Activated CD8-positive, alpha-beta T cell treated with anti-CD3 and anti-CD28 coated beads, Interleukin-2, amount 10 ng/mL, durations not matched to agents 7 days and 5 days (primary cell): ENCODE measurements at places on chromosomes 3 and 15. TPM values are rescaled to one million over a fixed set of nuclear protein-coding genes. Genes with fewer than 3 reads are reported as not detected.

Gene GOLGA6L7
- total RNA-seq: not detected

Gene CCR2
- total RNA-seq: 70.9 TPM

Gene REC114
- not detected for total RNA-seq

Gene HEMK1
- total RNA-seq: 83.3 TPM

- DNase-seq: no peak
These were observed 157.8 kb upstream of the ROPN1 start for GRCh38 chr3:124149771-124150170.

DNA sequence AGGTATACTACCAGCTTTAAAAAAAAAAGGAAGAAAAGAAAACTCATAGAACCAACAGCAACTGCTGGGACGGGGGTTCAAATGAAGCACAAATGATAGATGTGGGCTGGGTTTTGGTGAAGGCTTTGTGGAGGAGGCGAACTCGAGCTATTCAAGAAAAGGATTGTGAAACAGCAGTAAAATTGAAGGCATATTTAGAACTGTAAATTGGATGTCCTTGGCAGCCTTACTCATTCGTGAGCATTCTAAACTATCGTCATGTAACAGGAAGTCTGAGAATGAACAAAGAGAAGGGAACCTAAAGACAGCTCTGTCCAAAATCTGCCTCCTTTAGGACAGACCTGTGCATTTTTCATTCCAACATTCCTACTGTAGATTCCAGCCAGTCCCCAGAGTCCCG lies 97.8 kb downstream of the LARS2 start:
- no peak for DNase-seq

- DNase-seq: peak; percentile 48
These were observed 79.8 kb upstream of the NR2E3 start for GRCh38 chr15:71730277-71731144.

- no peak for DNase-seq
These were observed 75.6 kb upstream of the ICE2 start for GRCh38 chr15:60554494-60554893.

- no peak for DNase-seq
These were observed 57.4 kb upstream of the ULK4 start for GRCh38 chr3:42019144-42019952.

DNA sequence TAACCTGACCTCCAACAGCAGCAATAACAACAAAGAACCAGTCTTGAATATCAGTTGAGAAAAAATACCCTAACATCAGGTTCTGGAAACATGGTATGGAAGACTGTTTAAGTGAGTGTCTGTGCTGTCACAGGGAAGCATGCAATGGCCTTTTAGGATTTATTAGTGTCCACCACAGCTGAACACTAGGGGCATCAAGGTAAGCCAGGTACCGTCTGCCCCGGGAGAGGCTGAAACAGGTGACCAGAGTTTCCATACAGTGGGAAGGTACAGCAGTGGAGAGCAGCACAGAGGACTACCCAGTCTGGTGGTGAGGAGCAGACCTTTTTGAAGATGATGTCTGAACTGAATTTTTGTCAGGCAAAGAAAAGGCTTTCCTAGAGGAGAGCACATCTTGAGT lies 18.4 kb downstream of the ZDHHC23 start:
- DNase-seq: no peak

DNA sequence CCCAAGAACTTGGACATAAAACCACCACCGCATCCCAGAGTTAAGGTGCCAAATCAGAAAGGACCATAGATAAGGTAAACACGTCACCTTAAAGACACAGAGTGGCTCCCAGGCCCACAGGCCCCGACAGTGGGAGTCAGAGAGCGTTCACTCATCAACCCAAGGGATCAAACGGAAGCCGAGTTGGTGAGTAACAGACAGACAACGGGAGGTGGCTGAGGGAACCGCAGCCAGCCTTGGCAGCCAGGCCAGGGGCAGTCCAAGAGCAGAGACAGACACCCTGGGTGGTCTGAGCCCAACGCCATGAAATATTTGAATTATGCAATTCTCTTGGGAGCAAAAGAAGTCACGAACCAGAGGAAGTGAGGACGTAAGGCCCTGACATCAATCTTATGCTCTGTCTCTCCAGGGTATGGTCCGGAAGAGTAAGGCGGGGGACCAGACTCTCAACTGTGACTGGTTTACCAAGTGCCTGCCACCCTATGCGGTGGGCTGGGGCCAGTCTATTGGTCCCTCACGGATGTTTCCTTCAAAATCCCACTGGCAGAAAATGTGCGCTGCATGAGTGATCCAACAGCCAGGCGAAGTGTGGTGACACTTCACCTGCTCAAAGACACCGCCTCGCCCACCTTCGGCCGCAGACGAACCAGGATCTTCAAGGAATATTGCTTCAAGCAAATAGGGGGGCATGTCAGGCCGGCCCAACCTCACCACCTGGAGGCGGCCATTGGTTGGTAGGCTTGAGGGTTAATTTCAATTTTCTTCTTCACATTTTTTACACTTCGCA lies 34.3 kb downstream of the TMEM44 start:
- no peak for DNase-seq

DNA sequence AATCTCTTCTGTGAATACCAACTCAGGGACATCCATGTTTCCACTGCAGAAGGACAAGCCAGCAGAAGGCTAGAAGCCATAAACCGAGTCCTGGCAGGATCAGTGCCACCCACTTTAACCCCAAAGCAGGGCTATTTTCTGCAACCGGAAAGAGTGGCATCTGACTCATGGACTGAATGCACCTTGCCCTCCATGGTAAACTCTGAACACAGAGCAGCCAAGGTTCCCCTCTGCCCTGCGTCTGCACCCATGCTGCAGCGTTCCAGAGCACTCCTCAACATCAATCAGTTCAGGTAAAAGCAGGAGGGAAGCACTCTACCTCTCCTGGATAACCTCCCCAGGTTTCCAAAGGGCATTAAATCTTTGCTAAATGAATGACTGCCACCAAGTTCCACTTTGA lies 801 bp upstream of the NGRN start:
- DNase-seq: peak; percentile 48
